ENCODE measurements at places on chromosomes 6 and 20. TPM values are rescaled to one million over a fixed set of nuclear protein-coding genes. Genes with fewer than 3 reads are reported as not detected.

The KLHDC3 gene
- 76.0 TPM for total RNA-seq

The XKR7 gene
- total RNA-seq, result not detected

The KCNQ5 gene
- total RNA-seq, result 1.7 TPM

The DAAM2 gene
- total RNA-seq, result 13.1 TPM

The TAAR6 gene
- total RNA-seq, result not detected

The FLRT3 gene
- 6.6 TPM for total RNA-seq

The SEL1L2 gene
- total RNA-seq, result not detected

The CEP85L gene
- total RNA-seq, result 24.2 TPM

The IL17F gene
- not detected for total RNA-seq

The GNMT gene
- total RNA-seq, result not detected

The ZBTB9 gene
- 5.4 TPM for total RNA-seq

The TREML2 gene
- not detected for total RNA-seq

The NUP153 gene
- total RNA-seq, result 39.4 TPM

The GLP1R gene
- total RNA-seq, result not detected

The RGS17 gene
- total RNA-seq, result 1.7 TPM

The CD24 gene
- 0.28 TPM for total RNA-seq

The BMP5 gene
- under 0.01 TPM for total RNA-seq

The OPRM1 gene
- not detected for total RNA-seq

The MMUT gene
- 15.3 TPM for total RNA-seq

The CD93 gene
- total RNA-seq, result under 0.01 TPM

The MUC21 gene
- not detected for total RNA-seq

The RRAGD gene
- total RNA-seq, result not detected

The GDAP1L1 gene
- total RNA-seq, result not detected

The TDRD6 gene
- total RNA-seq, result not detected

The PCMTD2 gene
- 28.3 TPM for total RNA-seq

The UBD gene
- total RNA-seq, result not detected

The FHL5 gene
- total RNA-seq, result not detected
